ENCODE measurements at places on chromosomes 4 and X.

- no peak for DNase-seq
Observed at GRCh38 chr4:97132435-97132834, 1010.8 kb downstream of the STPG2 start.

- DNase-seq = no peak
Observed at GRCh38 chr4:158599150-158599549, 72.5 kb downstream of the C4orf46 start.

DNA sequence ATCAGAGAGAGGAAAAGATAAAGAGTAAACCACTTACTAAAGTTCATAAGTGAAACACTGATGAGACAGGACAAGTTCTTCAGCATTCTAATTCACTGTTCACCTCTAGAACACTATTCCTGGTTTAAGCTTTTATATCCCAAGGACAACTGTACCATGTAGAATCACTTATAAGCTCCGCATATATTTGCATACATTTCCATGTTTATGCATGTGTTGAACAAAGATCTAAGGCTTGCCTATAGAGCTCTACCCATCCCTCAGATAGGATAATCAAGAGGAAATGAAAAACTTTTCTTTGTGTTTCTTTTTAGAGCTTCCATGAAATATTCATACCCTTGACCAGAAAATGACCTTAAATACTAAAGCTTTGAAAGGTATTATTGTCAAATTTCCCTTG is 156.9 kb upstream of the BMP3 start:
- DNase-seq = no peak

GRCh38 chrX:144006811-144007210 is 122.9 kb downstream of the UBE2NL start:
- DNase-seq = no peak

GRCh38 chrX:115560978-115561604 is at the start of gene PLS3:
Gene PLS3 (plus strand): TSS chrX:115561174. CDS start chrX:115610251, 49,077 bp downstream.
- peak; percentile 89 for DNase-seq

- DNase-seq = no peak
Observed at GRCh38 chrX:39769748-39770147, 328.0 kb downstream of the BCOR start.

DNA sequence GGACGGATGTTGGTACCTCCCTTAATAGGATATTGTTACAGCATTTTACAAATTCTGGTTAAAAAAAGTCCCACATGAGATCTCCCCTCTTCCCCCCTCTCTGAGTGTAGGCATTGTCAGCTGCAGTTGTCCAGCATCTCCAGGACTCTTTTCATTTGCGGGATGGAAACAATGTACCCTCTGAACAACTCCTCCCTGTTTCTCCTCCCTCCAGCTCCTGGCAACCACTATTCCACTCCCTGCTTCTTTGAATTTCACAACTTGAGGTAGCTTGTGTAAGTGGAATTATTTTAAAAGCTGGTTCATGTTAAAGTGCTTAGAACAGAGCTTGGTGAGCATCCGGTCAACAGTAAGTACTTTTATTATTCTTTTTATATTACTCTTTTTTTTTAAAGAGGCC is 69.8 kb downstream of the TBL1X start:
- DNase-seq = no peak

DNA sequence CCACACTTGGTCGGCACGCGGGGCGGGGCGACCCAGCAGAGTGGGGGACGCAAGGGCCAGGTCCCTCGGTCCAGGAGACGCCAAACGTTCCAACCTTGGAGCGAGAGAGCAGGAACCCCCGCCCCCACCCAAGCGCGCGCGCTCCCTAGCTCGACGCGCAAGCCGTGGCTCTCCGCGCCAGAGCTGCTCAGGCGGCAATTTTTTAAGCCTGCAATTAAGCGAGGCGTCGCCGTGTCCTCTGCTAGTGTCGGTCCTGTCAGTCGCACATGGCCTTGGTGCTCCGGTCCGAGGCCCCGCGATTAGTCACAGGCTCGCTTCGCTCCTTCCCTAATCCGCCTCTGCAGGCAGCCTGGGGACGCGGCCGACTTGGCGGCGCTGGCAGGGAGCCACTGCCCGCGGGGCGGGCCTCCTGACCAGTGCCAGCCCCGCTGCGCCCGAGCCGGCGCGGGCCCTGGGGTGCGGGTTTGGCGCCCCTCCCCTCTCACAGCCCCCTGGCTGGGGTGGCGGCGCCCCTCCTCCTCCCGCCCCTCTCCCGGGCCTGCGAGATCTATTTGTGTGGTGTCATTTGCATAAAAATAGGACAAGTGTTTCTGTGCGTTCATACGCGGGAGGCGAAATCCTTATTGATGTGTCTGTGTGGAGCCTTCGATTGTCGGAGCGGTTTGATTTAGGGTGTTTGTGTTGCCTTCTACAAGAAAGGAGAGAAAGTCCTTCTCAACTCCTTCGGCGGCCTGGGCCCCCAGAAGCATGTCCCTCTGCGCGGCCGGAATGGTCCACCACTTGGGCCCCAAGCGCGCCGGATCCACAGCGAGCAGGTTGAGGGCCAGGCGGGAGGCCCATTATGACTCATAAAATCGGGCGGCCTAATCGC is 9.8 kb upstream of the BCOR start:
- peak; percentile 51 for DNase-seq

DNA sequence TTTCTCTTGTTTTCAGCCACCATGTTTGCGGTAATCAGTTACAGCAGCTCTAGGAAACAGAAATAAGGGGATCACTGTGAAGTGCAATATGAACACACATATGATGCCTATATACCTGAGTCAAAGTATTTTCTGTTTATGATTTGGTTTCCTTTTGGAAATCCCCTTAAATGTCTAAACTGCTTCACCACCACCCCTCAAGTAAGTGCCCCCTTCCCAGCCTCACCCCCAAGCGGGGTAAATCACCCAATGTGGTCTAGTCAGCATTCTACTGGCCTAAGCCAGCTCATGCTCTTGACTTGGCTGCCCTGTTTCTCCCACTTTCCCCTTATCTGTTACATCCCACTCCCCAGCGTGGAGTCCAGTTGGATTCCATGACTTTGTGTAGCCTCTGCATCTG is 176.5 kb downstream of the QDPR start:
- DNase-seq = no peak

- no peak for DNase-seq
Observed at GRCh38 chrX:25029288-25029825, 13.6 kb upstream of the ARX start.

DNA sequence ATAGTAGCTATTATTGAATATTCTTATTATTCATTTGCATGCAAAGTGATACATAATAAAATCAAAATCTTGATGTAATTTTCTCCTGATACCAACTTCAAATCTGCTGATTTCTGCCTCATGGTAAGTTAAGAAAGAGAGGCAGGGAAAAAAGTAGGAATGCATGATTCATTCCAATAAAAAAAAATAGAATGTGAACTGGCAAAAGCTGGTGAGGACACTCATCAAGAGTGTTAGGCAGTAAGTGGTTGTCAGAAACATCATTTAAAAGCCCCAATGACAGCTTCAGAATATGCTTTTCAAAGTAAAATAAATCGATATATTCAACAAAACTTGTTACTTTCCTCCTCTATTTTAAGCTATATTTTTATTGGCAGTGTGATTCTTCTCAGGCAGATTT is 979.1 kb downstream of the TECRL start:
- DNase-seq = no peak

- DNase-seq = no peak
Observed at GRCh38 chrX:142001934-142002333, 98.2 kb downstream of the MAGEC1 start.

GRCh38 chr4:106670976-106671375 is 302.4 kb upstream of the GIMD1 start:
- DNase-seq = no peak

- DNase-seq = no peak
Observed at GRCh38 chrX:25181775-25182174, 166.0 kb upstream of the ARX start.

- no peak for DNase-seq
Observed at GRCh38 chr4:38728631-38729141, 54.1 kb downstream of the TLR10 start.

DNA sequence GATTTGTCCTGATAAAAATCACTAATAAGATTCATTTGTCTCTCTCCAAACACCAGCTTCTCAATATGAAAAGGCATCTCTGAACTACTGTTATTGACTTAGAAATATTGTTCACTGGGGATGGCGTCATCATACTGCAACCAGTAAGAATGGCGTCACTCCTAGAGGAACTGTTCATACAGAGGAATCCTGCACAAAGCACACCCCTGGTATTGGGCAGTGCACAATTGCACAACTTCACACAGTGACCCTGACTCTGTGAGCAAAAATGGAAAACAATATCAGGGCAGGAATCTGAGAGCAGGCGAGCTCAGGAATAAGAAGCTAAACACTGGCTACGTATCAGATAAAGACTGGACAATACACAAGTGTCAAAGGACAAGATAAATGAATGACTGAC is 66.7 kb upstream of the PNPLA4 start:
- no peak for DNase-seq

DNA sequence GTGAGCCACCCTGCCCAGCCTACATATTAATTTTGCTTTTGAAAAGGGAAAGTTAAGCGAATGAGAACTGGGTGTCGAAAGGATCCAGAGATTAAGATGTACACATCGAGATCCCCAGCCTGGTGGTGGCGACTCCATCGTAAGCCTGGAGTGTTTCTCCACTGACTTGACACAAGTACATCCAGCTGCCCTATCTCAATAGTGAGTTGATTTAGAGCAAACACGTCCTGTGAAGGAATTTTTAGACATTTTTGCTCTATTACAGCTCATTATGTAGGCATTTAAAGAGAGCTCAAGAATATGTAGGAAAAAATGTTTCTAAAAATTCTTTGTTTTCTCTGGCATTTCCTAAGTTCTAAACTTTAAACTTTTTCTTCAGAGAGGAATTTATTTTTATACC is 11.7 kb upstream of the CLDN34 start:
- DNase-seq = no peak

GRCh38 chr4:75584067-75584466 is 28.2 kb downstream of the ODAPH start:
- no peak for DNase-seq

All from left ventricle myocardium inferior (tissue), 1 donor.